Hippocampal formation (tissue), 2 donors: ENCODE measurements at places on chromosomes 7 and 10.

DNA sequence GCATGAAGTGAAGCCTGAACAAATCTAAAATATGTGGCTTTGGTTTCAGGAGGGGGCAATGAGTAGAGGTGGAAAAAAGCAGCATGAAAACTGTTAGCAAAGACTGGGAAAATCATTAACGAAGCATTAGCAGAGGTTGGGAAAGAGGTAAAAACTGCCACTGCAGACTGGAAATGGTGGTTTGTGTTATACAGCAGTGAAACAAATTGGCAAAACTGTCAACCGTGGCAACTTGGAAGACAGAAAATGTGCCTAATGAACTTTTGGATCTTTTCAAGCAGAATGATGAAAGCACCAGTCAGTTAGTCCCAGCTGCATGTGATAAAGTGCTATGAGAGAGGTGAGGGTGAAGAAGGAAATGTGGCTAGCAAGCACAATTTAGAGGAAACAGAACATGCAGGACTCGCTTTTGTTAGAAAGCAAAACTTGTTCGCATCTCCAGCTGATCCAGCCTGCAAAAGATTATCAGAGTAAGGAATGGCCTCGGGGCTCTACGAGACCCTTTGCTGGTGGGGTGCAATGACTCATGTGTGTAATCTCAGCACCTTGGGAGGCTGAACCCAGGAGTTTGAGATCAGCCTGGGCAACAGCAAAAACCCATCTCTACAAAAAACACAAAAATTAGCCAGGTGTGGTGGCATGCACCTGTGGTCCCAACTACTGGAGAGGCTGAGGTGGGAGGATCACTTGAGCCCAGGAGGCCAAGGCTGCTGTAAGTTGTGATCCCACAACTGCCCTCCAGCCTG lies 45.7 kb downstream of the SKIDA1 start:
- DNase-seq: no peak

DNA sequence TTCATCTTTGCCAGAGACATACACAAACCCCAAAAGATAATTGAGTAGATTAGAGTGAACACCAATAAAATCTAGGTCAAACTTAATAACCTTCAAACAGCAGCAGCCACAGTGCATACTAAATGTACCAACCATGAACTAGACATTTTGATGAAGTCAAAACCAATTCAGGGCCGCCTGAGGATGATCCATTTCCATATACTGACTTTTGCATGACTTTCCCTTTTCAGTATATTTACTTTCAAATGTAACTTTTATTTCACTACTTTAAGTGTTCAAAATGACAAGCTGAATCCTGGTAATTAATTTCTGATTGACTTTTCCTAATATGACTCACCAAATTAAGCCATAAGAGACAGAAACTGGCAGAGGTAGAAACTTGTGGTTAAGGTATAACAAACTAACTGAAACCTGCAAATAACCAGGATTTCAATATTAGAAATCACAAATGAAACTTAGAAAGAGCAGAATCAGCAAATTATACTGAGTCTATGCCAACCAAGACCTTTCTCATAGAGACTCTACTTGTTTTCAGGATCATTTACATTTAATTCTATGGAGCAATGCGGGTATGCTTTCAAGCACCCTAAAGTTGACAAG lies 171.9 kb upstream of the LRRN3 start:
- no peak for DNase-seq

GRCh38 chr7:122298131-122298530 lies 6.4 kb downstream of the FEZF1 start:
- DNase-seq: no peak

- DNase-seq: no peak
These were observed 2.7 kb downstream of the UPP1 start for GRCh38 chr7:48091506-48092433.

GRCh38 chr10:78044179-78044578 lies 10.5 kb downstream of the RPS24 start:
- DNase-seq: no peak

GRCh38 chr10:22002591-22003176 lies 846 bp downstream of the DNAJC1 start:
- no peak for DNase-seq

- DNase-seq: no peak
These were observed 458.1 kb upstream of the MBL2 start for GRCh38 chr10:53230651-53231050.

DNA sequence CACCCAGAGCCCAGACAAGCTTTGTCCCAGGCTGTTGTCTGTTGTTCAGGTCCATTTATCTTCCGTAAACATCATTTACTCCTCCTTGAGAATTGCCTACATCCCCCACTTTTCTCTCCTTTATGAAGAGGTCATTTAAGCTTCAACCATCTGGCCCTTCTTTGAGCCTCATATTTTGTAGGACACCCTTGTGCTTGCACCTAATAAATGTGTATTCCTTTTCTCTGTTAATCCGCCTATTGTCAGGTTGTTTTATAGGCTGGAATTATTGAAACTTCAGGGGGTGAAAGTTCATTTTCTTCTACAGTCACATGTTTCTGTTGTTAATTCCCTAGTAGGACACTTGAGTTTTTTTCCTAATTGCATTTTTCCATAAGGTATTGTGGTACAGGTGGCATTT lies 19.6 kb upstream of the CTTNBP2 start:
- no peak for DNase-seq

- no peak for DNase-seq
These were observed 187.6 kb downstream of the PLXNA4 start for GRCh38 chr7:132388688-132389087.

- DNase-seq: no peak
These were observed 161.5 kb upstream of the ZNF804B start for GRCh38 chr7:88597941-88598425.

GRCh38 chr10:104139221-104139620 lies 17.2 kb downstream of the SFR1 start:
- no peak for DNase-seq

GRCh38 chr10:69847883-69848282 lies 46.2 kb downstream of the COL13A1 start:
- DNase-seq: no peak

GRCh38 chr10:16788125-16788524 lies 29.1 kb downstream of the RSU1 start:
- DNase-seq: no peak

DNA sequence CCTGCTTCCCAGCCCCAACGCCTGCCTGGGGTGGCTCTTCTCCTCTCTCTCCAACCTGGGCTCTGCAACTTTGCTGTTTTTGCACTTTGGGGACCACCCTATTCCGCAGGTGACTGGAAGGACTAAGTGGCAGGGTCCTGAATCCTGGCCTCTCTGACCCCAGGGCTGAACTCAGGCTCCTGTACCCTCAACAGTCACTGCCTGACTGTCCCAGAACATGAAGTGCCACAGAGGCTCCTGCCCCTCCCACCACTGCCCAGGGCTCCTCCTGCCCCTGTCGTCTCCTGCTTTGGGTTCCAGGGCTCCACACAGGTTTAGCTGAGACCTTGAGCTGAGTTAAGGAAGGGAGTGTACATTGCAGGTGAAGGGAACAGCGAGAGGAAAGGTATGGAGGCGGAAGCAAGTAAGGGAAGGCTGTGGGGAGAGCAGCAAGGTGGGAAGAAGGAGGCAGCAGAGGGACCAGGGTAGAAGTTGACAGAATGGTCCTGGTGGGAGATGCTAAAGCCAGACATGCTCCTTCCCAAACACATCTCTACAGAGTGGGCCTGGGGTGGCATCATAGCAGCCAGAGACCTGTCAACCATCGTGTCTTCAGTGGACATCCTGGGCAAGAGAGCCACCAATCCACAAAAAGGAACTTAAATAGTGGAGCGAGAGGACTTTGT lies 5.7 kb upstream of the GRID1 start:
- DNase-seq: no peak

DNA sequence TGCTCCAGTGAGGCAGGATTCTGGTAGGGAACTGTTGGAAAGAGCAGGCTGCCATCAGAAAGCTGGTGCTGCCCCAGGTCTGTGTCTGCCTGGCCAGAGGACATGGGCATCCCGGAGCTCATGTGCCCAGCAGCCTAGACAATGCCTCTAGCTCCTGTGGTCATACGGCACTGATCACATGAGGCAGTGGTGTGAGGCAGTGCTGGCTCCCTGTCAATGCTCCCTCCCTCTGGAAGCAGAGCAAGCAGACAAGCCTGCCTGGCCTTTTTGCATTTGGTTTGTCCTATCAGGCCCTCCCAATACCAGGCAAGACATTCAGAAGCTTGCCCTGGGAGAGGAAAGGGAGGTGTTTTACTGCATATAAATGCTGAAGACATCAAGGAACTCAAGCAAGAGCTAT lies 19.5 kb upstream of the MMP21 start:
- DNase-seq: peak; percentile 81

- no peak for DNase-seq
These were observed 23.6 kb downstream of the PDIA4 start for GRCh38 chr7:149004405-149005370.

- no peak for DNase-seq
These were observed 9.2 kb downstream of the NDUFA5 start for GRCh38 chr7:123548406-123548805.

DNA sequence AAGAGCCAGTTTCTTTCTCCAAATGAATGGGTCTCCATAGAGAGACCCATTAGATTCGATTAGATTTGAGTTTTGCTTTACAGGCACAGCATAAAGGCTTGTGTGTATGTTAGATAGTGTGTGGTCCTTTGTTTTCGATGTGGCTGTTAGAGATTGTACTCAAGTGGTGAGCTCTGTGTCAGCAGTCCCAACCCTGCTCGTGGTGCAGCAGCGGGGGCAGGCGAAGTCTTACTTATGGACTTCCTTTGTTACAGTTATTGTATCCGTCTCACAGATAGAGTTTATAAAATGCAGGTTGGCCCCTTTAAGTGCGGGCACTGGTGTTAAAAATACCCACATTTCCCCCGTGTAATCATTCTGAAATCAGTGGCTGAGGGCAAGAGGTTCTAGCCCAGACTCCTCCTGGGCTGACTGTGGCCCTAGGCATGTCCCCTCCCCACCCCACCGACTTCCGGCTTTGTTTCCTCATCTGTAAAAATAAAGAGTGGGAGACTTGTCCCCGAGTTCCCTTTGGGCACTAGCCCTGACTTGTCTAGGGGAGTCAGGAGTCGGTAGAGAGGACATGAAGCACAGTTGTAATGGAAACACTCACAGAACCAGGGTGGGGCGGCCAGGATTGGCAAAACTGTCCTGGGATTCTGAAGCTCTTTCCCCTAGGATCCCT lies 28.6 kb downstream of the MTURN start:
- DNase-seq: peak; percentile 75

DNA sequence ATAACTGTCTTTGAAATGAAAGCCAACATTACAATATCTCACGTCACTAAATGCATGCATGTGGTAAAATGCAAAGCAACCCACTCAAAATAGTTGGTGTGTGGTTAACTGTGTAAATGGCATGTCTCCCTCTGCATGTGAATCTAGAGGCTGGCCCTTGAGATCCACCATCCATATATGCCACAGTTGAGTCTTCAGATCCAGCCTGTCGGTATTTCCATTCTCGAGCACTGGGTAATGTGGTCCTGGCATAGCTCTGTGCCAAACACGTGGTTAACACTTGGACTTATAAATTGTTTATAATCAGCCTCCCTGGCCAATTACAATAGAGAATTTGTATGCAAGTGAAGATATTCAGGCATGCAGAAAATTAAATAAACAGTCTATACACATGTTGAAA lies 90.3 kb downstream of the LYZL1 start:
- no peak for DNase-seq

- DNase-seq: no peak
These were observed 1079.9 kb downstream of the CNTNAP2 start for GRCh38 chr7:147196481-147196880.

- DNase-seq: no peak
These were observed 88.5 kb downstream of the ZNF33B start for GRCh38 chr10:42549851-42550250.

- DNase-seq: no peak
These were observed 109.8 kb downstream of the SH3PXD2A start for GRCh38 chr10:103745341-103746247.

GRCh38 chr7:18590744-18591340 lies 95.3 kb downstream of the HDAC9 start:
- no peak for DNase-seq

GRCh38 chr10:88138319-88138848 lies 275.0 kb downstream of the PTEN start:
- DNase-seq: no peak

DNA sequence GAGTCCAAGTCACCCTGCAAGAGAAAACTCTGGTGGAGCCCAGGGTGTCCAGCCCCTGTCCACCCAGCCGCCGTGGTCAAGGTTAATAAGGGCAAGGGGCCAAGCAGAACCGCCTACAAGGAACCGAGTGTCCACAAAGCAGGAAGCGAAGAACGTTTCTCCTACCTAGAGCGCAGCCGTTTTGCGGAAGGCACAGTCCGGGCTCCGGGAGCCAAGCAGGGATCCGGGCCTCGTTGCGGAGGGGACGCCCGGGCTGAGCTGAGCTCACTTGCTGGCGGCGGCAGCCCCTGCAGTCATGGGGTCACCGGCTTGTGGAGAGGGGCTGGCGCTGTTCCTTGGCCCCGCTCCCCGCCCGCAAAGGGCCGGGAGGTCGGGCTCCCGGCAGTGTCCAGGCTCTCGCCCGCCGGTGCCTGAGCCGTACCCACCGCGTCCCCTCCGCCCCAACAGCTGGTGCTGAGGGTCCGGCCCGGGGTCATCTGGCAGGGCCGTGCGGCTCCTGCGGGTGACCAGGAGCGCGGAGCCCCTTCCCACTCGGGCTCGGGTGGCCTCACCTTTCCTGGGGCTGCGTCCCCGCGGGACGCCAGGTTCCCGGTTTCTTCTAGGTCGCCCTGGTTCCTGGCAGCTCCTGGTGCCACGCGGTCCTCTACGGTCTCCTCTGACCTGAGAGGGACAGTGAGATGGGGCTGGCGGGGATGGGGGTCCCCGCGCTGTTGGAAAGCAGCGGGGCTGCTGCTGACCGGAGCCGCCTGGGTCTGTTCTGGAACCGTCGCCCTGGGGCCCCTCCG lies 14.0 kb upstream of the ZNF273 start:
- DNase-seq: peak; percentile 17

DNA sequence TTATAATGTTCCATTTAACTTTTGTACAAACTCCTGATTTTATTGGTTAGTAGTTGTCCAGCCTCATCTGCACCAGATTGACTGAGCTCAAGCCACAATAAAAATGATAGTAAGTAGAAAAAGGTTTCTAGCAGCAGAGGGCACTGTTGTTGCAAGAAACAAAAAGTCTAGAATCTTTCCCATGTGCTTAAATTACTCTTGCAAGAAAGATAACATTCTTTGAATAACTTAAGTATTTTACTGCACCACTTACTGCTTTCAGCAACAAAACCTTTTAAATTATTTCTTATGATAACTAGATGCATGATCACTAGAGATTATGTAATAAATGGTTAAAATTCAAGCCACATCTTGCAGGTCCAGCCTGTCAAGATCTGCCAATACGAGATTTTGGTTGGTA lies 27.0 kb downstream of the LMOD2 start:
- DNase-seq: no peak

- DNase-seq: no peak
These were observed 95.7 kb downstream of the BICC1 start for GRCh38 chr10:58608351-58608750.

GRCh38 chr10:59047180-59047579 lies 129.3 kb upstream of the PHYHIPL start:
- no peak for DNase-seq

GRCh38 chr7:123748171-123748733 lies 551 bp downstream of the WASL start:
- peak; percentile 40 for DNase-seq

- no peak for DNase-seq
These were observed 588 bp downstream of the SAP25 start for GRCh38 chr7:100572949-100573675.
